ENCODE measurements at places on chromosomes 13 and 19. TPM values are rescaled to one million over a fixed set of nuclear protein-coding genes. Genes with fewer than 3 reads are reported as not detected.

DNA sequence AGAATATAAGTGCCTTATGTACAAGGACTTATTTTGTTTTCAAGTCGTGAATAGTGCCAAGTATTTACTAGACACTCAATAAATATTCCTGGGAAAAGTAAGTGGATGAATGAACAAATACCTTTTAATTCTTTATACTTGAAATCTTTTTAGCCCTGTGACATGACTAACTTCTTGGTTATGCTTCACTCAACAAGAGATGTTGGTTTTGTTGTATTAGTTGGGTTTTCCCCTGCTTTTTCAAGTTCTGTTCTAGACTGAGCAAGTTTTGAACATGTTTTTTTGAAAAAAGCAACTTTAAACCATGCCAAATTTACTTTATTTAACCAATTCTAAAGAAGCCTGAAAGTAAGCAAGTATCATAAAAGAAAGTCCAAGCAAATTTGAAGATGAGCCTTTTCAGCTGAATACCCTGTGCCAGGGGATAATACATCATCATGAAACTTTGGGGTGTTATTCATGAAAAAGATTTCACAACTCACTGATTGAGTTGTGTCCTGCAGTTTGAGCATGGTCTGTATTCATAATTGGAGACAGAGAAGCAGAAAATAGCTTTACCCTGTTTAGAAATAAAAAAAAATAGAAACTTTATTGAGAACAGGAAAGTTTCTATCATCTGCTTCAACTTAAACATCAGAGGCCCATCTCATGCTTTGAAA lies 11.1 kb downstream of the LMO7 start:
- DNase-seq = no peak

GRCh38 chr13:49098198-49098597 lies 121.9 kb upstream of the MLNR start:
- peak; percentile 79 for DNase-seq

DNA sequence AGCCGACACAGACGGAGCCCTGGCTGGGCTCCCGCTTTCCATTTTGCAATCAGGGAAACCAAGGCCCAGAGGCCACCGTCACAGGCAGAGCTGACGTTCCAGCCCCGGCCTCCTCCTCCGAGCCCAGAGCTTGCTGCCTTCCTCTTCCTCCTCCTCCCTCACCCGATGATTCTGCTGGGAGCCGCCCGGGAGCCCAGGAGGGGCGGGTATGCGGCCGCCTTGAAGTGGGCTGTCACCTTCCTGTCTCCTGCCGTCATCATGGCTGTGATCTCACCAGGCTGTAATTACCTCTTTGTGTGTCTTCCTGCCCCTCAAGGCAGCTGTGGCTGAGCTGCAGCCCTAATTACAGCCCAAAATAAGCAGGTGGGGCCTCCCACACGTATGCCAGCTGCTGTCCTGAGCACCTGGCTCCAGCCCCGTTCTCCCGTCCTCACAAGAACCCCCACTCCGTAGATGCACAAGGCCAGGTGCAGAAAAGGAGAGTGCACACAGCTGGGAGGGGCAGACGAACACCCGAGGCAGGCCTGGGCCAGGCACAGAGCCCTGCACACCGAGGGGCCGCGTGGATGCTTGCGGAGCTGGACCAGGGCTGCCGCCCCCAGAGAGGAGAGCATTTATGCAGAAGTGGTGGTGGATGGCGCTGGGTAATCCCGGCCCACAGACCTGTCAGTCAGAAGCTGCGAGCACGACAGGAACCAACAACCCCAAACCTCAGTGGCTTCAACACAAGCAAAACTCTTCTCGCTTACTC lies 4.0 kb downstream of the TPGS1 start:
- peak; percentile 92 for DNase-seq

GRCh38 chr19:41426116-41426841 lies 895 bp downstream of the B3GNT8 start:
- DNase-seq = no peak

GRCh38 chr13:22451327-22451741 lies 729.4 kb upstream of the SGCG start:
- no peak for DNase-seq

DNA sequence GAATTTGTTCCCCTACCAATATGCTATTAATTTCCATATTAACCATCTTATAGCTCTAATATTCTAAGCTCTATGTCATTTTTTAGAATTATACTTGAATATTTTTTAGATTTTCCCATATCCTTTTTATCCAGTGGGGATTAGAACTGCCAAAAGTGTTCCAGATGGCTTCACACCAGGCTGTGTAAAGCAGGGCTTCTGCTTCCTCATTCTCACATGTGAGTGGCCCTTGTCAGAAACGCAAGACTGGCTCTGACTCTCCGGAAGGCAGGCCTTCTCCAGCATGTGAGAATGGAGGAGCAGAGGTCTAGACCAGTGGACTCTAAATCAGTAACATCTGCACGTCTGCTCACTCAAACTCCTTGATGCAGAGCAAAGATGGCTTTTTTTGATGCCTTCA lies 650.1 kb downstream of the FGF9 start:
- no peak for DNase-seq

- DNase-seq = no peak
These were observed 24.6 kb downstream of the ZMYM5 start for GRCh38 chr13:19838865-19839275.

GRCh38 chr19:5823579-5824281 lies 15.8 kb downstream of the FUT6 start:
- peak; percentile 51 for DNase-seq

DNA sequence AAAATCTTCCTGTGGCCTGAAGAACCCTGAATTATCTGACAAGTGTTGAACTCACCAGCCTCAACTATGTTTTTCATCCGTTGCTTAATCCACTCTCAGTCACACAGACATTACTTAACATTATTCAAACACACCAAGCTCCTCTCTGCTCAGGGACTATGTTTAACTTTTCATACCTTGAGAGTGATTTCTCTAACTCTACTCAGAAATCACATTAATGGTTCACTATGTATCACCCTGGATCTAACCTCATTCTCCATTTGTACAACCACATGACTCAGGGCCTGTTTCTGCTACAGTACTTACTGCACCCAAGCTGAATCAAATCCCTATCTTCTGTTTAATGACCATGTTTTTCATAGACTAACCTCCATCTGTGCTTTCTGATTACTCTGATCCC lies 553.7 kb upstream of the PRR20A start:
- DNase-seq = no peak

DNA sequence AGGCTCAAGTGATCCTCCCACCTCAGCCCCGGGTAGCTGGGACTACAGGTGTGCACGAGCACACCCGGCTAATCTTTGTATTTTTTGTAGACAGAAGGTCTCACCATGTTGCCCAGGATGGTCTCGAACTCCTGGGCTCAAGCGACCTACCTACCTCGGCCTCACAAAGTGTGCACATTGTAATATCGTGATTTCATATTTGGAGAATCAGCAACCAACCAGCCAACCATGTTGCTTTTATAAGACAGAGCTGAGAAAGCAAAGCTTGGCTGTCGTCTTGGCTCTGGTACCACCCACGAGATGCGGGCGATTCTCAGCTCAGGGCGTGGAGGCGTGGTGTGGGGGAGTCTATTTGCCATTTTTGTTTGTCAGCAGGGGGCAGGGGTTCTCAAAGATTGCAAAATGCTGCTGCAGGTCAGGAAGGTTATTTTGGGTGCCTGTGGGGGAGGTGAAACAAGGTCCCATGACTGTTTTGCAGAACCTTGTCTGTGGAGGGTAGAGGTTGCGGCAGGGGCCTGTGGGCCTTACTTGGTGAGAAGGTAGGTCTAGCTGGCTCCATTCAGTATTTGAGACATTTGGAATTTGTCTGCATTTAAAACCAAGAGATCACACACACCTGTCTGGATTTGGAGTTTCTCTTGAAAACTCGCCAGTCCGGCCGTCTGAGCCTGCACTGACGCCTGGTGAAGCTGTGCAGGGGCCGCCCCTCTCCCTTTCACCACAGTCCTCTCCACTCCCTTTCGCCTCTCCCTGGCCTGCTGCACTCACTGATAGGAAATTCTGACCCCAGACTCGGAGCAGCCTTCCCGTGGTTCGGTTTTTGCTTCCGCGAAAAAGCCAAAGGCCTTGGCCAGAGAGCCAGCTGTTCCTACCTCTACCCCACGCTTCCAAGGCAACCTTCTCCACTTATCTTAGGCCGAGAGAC lies 15.4 kb downstream of the TNFAIP8L1 start:
- no peak for DNase-seq

DNA sequence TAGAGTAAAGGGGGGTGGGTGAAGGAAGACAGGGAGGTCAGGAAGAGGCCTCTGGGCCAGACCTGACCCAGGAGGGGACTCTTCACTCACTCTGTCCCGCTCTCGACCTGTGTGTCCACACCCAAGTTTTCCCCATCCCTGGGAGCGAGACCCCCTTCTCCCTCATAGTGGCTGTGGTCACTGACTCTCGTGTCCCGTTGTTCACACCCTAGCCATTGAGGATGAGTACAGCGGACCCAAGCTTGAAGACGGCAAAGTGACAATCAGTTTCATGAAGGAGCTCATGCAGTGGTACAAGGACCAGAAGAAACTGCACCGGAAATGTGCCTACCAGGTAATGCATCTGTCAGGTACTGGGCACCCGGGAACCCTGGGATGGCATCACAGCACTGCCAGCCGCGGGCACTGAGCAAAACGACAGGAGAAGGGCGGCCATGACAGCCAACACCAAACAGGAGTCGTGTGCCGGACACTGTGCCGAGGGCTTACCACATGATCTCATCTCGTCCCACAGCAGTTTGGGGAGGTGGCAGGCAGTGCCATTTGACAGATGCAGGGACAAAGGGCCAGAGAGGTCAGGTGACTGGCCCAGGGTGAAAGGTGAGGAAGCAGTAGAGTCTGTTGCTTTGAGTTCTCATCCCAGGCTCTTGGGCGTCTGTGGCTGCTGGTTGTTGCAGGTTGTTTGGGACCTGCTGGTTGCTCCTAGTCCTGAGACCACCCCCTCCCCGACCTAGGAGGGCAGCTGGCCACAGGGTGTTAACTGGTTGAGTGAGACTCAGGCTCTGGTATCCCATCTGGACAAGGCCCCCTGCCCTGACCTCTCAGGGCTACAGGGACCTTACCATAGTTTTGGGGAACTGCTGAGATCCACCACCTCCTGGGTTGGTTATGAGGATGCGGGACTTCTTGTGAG lies 29.6 kb downstream of the PPP5C start:
- no peak for DNase-seq

GRCh38 chr19:35478794-35479677 lies 11.2 kb downstream of the KRTDAP start:
- no peak for DNase-seq

GRCh38 chr13:100773429-100773828 lies 98.8 kb upstream of the TMTC4 start:
- no peak for DNase-seq

MAST1 gene
- total RNA-seq = 3.2 TPM

NMRK2 gene
- total RNA-seq = not detected

DNA sequence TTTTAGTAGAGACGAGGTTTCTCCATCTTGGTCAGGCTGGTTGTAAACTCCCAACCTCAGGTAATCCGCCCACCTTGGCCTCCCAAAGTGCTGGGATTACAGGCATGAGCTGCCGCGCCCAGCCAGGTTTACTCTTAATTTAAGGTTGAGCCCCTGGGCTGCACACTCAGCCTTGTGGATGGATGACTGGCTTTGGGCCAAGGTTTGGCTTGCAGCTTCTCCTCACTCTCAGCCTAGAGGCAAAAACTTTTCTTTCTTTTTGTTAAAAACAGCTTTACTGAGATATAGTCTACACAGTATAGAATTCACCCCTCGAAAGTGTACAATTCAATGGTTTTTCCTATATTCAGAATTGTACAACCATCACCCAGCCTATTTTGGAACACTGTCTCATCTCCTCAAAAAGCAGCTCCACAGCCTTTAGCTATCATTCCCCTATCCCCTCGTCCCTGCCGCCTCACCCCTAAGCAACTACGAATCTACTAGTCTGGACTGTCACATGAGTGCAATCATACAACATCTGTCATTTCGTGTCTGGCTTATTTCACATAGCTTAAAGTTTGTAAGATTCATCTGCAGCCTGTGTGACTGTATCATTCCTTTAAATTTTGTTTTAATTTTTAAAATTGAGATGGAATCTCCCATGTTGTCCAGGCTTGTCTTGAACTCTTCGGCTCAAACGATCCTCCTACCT lies 14.5 kb upstream of the TSPAN16 start:
- no peak for DNase-seq

DNA sequence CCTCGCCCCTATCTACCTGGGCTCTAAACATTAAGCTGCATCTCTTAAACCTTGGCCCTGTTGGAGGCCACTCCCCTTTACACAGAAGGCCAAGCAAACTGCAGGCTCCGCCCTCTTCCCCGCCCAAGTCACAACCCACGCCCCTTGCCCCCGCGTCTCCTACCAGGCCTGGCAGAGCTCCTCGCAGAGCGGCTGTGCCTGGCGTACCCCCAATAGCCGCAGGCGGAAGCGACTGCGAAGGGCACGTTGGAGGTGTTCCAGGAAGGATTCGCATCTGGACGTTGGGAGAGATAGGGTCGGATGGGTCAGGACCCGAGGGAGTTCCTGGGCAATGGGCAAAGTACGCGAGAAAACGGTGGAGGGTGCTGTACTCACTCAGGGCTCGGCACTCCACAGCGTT lies 5.9 kb downstream of the RTBDN start:
- DNase-seq = no peak

Measured in HT1080 (cell line).